ENCODE measurements at places on chromosomes 5 and 9. TPM values are rescaled to one million over a fixed set of nuclear protein-coding genes. Genes with fewer than 3 reads are reported as not detected.
A peak's percentile ranks its signal among the peaks of the same experiment; 100 is the strongest.

- DNase-seq: no peak
These were observed 20.6 kb downstream of the LAMC3 start for GRCh38 chr9:131029574-131029952.

- peak; percentile 95 for DNase-seq
These were observed 503 bp upstream of the CANX start for GRCh38 chr5:179697993-179698934.

- peak; percentile 92 for DNase-seq
These were observed 74.2 kb downstream of the WWC1 start for GRCh38 chr5:168365581-168366081.

DNA sequence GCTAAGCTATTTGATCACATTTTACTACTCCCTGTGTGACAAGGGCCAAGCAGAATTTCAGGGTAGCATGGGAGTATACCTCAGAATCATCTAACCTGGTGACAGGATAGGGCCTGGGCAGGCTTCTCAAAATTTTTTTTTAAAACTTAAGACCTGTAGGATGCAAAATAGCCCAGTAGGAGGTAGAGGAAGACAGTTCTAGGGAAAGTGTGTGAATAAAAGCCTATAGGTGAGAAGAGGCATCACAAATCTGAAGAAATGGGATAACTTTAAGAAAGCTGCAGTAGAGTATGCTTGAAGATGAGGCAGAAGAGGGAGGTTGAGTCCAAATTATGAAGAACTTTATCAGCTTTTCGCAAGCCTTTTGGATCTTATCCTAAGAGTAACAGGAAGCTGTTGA lies 32.3 kb downstream of the CNTRL start:
- DNase-seq: peak; percentile 68

- no peak for DNase-seq
These were observed 111.3 kb downstream of the RXRA start for GRCh38 chr9:134437403-134438194.

DNA sequence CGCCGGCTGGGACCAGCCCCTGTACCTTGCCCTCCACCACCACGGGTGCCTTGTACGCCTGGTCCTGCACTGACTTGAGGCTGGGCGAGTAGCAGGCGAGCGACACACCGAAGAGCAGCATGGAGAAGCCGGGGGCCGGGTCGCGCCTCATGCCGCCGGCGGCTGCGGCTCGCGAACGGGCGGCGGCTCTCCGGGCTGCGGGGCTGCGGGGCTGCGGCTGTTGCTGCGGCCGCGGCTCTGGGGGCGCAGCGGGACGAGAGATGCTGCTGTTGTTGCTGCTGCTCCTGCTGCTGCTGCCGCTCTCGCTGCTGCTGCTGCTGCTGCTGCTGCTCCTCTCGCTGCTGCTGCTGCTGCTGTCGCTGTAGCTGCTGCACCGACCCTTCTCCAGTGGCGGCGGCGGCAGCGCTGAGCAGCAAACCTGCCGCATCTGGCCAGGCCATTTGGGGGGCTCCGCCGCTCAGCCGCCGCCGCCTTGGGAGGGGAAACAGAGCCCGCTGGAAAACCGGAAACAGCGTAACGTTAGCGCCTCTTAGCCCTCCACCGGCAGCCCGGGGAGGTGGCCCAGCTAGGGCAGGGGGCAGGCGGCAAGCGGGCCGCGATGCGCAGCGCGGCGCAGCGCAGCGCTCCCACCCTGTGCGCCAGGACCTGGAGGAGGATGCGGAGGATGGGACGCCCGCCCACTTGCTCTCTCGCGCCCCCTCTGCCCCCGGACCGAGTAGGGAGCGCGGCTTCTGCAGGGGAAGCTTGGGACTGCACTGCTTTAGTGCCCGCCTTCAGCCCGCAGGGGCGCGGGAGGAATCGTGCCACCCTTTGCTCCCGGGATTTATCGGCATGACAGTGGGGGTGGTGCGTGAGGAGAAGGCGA lies at the start of gene NRG2:
TSS of gene NRG2 (minus strand) at position 657 of the 865 bp plus-strand sequence.
- DNase-seq: no peak

GRCh38 chr5:74085782-74086181 lies 459.8 kb downstream of the ARHGEF28 start:
- DNase-seq: no peak

DNA sequence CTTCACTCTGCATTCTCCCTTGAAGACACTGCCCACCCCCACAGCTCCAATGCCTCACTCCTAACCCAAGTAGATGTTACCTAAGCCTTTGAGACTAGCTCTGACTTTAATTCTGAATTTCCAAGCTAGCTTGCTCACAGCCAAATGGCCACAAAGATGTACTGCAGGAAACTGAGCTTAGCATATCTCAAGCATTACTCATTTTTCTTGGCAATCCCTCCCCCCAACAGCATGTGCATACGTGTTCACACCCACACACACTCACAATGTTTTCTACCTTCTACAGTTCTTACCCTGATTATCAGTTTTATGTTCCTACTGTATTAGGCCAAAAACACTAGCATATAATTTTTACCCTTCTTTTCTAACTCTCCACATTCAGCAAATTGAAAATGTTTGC lies 13.7 kb upstream of the GRIA1 start:
- peak; percentile 96 for DNase-seq

DNA sequence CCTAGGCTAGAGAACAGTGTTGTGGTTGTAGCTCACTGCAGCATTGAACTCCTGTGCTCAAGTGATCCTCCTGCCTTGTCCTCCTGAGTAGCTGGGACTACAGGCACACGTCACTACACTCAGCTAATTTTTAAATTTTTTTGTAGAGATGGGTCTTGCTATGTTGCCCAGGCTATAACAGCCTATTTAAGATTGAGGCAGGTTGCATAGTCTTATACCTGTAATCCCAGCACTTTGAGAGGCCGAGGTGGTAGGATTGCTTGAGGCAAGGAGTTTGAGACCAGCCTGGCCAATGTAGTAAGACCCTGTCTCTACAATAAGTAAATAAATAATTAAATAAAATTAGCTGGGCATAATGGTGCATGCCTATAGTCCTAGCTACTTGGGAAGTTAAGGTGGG lies 79.9 kb downstream of the VPS13A start:
- no peak for DNase-seq

DNA sequence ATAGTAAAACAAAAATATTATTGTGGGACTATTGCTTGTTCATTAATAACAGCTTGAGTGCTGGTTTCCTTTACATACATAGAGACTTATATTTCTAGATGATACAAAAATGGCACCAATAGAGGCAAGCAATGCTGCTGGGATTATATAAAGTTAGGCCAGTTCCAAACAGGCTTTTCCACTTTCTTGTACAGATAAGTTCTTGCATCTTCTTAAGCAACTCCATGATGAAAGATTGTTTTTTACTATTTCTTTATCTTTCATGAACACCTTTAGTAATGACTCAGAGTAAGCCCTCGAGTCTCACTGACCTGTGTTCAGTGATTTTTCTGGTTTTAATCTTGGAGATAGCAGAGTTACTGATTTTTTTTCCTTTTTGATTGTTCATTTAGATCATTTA lies 324.4 kb downstream of the PRR16 start:
- DNase-seq: peak; percentile 20

- no peak for DNase-seq
These were observed 175.8 kb upstream of the KLF9 start for GRCh38 chr9:70590315-70590677.

- DNase-seq: no peak
These were observed 119.4 kb downstream of the CRB2 start for GRCh38 chr9:123475407-123475806.

DNA sequence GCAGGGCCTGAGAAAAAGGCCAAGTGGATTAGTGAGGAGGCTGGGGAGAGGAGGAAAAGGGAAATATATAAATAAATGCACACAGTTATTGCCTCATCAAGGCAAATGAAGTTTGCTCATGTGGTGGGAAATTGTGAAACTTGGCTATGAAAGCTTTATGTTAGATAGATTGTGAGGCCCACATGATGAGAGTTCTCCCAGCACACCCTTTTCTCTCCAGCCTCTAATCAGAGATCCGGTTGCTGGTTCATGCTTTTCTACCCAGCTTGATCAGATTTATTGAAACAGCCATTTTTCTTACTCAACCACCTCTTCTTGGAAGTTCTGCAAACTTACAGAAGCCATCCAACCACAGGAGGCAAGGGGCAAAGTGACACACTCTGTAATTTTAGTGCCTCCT lies 125.8 kb upstream of the KLF4 start:
- DNase-seq: peak; percentile 5

GRCh38 chr5:122119205-122119604 lies 10.1 kb upstream of the ZNF474 start:
- DNase-seq: no peak

DNA sequence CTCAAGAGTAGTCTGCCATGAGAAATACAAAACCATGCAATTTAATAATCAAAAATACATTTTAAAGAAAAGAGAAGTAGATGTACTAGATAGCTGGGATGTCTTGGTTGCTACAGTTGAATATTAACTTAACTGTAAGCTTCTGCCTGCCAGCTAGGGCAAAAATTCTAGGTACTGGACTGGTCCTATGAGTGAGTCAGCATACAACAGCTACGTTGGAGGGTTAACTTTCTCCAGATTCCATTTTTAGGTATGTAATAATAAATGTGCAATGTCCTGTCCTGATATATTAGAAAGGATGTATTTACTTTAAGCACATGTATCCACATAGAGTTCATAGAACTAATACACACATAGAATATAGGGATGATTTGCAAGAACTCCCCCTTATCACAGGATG lies 230.1 kb downstream of the CAAP1 start:
- no peak for DNase-seq

DNA sequence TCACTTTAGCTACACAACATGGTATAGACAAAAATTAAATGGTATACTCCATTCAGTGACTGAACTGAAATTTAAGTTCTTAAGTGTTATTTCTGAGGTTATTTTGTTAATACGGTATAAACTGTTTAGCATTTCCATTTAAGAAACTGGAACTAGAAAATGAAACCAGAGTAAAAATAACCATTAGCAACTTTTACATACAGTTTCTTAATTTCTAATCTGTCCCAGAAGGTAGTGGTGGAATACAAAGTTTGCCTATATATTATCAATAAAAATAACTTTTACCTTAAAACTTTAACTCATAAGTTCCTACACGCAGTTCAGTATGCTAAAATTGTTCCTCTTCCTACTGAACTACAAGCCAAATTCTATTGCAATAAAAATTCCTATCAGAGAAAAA lies 10.3 kb downstream of the GOLPH3 start:
- DNase-seq: no peak

DNA sequence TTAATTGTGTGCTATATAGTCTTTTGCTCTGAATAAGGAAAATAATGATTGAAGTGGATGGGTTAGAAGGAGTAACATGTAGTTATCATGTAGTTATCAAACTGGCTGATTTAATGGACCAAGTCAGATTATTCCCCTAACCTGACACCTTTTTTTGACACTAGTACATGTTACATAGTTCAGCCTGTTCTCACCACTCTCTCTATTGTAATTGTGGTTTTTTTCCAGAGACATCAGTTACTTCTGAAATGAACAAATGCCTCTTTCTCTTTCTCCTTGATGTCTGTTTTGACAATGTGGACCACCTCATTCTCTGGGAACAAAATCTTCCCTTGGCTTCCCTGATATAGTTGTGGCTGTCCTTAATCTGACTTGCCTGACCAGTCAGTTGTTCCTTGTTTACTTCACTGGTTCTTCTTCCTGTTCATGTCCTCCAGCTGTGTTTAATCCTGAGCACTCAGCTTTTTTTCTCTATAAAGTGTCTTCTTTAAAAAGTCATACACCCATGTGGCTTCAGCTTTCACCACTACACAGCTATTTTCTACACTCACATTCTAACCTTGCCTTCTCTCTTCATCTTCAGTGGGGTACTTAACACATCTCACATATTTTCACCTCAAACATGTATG lies 243.4 kb downstream of the ARRDC3 start:
- no peak for DNase-seq

DNA sequence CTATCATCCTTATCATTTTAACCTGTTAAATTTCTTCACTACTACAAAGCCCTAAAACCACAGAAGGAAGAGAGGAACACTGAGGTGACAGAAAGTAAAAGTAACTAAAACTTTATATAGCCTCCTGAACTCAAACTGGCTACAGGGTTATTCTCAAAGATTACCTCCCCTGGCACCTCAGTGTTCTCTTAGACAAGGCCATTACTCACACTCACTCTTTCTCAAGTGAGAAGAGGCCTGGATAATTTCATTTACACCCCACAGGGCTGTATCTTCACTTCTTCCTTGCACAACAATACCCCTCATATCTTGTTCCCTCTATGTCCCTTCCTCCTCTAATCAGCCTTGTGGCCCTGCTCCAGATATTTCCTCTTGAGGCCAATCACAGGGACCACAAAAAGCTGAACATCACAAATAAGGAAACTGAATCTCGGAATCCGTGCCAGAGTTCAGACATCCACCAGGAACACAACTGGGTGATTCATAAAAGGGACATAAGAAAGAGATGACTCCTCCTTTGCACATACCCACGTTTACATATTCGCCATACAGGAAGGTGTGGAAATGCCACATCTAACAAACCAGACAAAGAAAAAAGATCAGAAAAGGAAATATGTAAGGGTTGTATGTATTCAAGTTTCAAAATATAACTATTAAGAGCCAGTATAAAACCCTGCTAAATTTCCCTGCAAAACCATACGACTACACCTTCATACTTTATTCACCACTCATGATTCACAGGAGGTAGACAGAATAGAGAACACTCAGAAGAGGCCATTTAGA lies 1.7 kb upstream of the KLHL3 start:
- peak; percentile 92 for DNase-seq

DNA sequence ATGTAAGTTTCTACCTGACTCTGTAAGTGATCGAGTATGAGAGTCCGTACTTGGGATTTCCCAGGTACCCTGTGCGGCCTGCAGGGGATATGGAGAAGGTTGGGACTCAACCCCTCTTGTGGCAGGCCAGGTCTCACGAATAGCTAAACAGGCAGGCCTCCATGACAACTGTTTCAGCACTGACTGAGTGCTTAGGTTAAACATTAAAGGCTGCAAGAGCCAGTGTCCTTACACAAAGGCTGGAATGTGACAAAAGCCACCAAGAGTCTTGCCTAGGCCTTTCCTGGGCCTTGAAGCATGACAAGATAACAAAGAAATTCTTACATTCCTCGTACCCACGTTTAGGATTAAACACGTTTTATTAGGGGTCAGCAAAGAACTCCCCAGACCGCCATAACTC lies 58.6 kb downstream of the THBS4 start:
- no peak for DNase-seq

GRCh38 chr5:42491699-42492098 lies 68.5 kb downstream of the GHR start:
- DNase-seq: no peak

- no peak for DNase-seq
These were observed 14.4 kb upstream of the ZDHHC11 start for GRCh38 chr5:865168-865521.

The SPATA31C1 gene
- total RNA-seq: not detected

The IL13 gene
- total RNA-seq: not detected

The C8G gene
- 0.79 TPM for total RNA-seq

The KCNIP1 gene
- not detected for total RNA-seq

The MAT2B gene
- 41.5 TPM for total RNA-seq

The SLC4A9 gene
- total RNA-seq: not detected

The POU4F3 gene
- 0.13 TPM for total RNA-seq

The CDH18 gene
- under 0.01 TPM for total RNA-seq

The CNTNAP3B gene
- total RNA-seq: 6.4 TPM

The LCN1 gene
- not detected for total RNA-seq
